OCI-M1 (cell line): ENCODE measurements at places on chromosomes 6 and 20.

DNA sequence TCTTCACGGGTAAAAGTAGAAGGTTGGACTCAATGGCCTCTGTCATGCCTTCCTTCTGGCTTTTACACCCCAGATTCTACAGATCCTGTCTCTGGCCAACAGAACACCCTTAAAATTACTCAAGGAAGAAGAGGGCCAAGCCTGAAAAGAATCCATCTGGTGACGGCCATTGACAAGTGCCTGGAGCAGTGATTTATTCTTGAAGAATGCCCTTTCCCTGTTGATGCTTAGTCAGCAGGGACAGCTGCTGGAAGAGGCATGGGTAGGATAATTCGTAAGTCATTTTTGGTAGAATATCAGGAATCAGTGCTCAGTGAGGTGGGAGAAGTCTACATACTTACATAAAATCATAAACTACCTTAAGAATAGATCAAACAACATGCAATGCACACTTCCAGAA lies 397.9 kb downstream of the SAMD5 start:
- DNase-seq: no peak

GRCh38 chr20:59268870-59269269 lies 31.5 kb upstream of the EDN3 start:
- no peak for DNase-seq

- no peak for DNase-seq
These were observed 168.2 kb downstream of the DLL1 start for GRCh38 chr6:170122651-170123050.

- no peak for DNase-seq
These were observed 13.3 kb upstream of the PTPN1 start for GRCh38 chr20:50496773-50497385.

DNA sequence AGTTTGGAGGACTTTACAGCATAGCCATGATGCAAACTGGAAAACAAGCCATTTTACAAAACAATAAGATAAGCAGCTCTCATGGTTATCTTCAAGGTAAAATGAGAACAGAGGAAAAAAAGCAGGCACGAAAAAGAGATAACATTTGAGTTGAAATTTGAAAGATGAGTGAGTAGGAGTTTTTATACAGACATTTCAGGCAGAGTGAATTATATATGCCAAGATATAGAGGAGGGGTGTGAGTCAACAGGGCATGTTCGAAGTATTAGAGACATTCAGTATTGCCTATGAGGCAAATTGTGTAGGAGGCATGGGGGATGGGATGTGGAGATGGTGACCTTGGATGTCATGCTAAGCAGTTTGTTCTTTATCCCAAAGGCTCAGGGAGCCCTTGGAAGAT lies 240.5 kb upstream of the MAN1A1 start:
- peak; percentile 25 for DNase-seq

DNA sequence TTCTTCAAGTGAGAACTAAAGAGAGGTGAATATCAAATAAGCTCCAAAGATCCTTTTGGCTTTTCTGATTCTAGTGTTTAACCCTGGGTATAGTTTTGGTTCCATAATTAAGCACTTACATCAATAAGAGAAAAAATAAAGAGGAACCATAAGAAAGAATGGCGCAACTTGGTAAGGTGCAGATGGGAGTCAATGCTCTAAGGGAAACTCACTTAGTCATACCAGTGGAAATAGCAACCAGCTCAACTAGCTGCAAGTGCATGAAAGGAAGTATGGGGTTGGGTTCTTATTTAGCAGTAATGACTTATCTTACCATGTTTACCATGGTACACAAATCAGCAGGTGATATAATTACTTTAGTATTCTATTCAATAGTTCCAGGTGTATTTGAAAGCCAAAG lies 296.5 kb upstream of the RUNX2 start:
- peak; percentile 30 for DNase-seq

DNA sequence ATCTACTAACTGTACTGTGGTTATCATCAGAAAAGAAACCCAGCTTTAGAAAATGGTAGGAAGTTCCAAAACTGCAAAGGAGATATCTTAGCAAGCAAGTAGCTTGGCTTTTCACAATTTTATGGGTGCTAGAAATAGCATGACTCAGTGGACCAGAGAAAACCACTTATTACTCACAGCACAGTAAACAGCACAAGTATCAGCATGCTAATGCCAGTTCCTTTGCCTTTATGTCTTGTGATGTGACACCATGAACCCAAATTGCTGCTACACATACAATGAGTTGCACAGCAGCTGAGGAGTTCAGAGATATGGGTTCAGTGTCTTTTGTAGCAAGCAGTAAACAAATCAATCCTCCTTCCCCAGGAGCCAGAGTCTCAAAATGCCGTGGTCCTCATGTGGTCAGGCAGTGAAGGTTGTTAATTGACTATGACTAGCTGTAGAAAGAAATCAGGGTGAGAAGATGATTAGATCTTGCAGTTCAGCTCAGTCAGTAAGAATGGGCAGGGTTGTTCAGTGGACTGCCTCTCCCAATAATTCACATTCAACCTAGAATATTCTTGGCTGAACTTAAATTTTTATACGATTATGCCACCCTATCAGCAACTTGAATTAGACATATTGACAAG lies 73.3 kb downstream of the OPRM1 start:
- no peak for DNase-seq

- no peak for DNase-seq
These were observed 44.1 kb downstream of the PREX1 start for GRCh38 chr20:48783533-48784272.

DNA sequence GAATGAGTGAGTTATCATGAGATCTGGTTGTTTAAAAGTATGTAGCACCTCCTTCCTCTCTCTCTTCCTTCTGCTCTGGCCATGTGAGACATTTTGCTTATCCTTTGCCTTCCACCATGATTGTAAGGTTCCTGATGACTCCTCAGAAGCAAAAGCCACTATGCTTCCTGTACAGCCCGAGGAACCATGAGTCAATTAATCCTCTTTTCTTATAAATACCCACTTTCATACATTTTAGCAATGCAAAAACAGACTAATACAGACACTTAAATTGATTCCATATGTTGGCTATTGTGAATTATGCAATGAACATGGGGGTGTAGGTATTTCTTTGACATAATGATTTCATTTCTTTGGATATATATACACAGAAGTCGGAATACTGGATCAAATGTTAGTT lies 792.8 kb upstream of the EYS start:
- DNase-seq: no peak

DNA sequence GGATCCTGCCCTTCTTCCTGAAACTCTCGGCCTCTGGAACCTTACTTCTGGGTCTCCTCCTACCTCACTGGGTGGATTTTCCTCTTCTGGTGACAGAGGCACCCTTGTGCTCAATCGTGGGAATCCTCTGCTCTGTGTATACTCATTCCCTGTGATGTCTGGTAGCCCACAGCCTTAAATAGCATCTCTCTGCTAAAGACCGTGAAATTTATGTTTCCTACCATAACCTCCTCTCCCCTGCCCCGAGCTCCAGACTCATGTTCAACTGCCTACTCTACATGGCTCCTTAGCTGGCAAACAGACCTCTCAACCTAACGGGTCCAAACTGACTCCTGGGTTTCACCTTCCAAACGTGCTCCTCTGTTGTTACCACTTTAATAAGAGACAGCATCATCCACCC lies 9.9 kb downstream of the MMP9 start:
- DNase-seq: no peak

GRCh38 chr6:131084982-131085381 lies 21.9 kb upstream of the EPB41L2 start:
- DNase-seq: no peak

DNA sequence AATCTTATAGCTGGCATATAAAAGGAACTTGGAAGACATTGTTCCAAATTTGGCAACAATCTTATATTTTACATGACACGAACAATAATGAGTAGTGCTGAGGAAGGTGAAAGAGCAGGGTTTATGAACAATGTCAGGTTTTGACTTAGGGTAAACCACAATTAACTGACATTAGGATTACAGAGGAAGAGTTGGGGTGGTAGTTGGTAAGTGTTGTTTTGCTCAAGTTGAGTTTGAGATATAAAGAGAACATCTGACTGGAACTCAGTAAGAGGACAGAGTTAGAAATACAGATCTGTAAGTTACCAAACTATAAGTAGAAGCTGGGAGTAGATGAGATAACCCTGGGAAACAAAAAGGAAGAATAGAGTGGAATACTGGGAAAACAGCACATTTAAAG lies 15.1 kb downstream of the RTN4IP1 start:
- DNase-seq: no peak

- no peak for DNase-seq
These were observed 135.6 kb upstream of the UST start for GRCh38 chr6:148611213-148611612.

DNA sequence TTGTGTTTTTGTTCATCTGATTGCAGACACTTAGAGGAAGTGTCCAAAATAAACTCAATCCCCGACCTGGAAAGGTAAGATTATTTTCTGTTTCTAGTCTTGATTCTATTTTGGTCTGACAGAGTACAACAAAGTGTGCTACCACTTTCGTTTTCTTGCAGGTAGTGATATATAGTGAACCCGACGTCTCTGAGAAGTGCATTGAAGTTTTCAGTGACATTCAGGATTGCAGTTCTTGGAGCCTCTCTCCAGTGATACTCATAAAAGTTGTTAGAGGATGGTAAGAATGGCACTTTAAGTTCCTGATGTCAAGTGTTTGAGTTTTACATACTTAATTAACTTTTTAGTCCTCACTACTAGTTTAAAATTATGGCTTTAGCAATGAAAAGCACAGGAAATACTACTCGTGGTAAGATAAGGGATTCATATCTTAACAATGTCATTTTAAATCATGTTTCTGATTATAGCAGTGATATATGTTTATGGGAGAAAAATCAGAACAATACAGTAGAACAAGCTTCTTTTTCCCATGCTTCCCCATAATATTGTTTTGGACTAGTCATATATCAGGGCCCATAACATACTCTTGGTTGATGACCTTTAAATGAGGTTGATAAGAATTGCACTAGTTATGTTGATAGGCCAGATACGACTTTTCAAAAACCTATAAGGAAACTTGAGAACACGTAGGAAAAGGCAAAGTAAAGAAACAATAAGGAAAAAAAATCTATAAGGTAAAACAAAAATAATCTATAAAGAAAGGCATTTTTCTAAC lies 104.0 kb downstream of the RTN4IP1 start:
- peak; percentile 49 for DNase-seq

GRCh38 chr6:43009124-43009523 lies 4.6 kb downstream of the MEA1 start:
- peak; percentile 55 for DNase-seq

- DNase-seq: no peak
These were observed 195.2 kb upstream of the SLC24A3 start for GRCh38 chr20:19017104-19017690.

DNA sequence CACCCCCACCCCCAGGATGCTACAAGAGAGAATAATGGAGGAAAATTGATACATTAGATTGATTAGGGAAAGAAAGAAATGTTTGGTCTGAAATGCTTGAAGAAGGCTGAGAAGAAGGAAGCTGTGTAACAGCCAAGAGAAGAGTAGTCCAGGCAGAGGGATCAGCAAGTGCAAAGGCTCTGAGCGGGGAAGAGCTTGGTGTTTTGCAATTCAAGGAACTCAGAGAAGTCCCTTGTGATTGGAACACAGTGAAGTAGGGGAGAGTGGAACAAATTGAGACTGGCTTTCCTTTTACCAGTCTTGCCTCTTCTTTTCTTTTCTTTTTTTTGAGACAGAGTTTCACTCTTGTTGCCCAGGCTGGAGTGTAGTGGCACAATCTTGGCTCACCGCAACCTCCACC lies 76.6 kb upstream of the CHD6 start:
- peak; percentile 2 for DNase-seq

DNA sequence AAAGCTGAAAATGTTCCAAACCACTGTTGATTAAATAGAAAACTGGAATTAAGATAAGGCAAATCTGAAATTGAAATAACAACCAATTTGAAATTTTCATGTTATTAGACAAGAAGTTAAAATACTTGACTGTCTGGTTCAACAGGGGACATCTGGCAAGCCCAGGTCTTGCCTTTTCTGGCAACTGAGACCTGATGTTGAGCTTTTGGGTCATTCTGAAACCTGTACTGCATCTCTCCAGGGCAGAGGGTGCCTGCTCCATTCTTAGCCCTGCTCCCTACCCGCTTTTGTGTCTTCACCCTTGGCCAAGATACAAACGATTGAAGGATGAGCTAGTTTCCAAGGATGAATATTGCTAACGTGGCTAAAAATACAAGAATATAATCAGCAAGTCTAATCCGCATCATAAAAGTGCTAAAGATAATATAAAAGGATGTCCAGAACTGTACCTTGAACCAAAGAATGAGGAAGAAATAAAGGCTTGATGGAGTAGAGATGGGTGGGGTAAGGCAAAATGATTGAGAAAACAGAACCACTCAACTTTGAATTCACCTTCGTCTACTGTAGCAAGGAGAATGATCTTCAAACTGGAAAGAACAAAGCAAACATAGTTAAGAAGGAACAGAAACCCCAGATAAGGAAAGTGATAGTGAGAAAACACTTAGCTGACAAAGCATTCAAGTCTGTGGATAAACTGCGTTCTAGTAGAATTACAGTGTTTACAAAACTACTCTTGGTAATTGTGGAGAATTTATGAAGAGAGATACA lies 109.8 kb upstream of the MAN1A1 start:
- no peak for DNase-seq

DNA sequence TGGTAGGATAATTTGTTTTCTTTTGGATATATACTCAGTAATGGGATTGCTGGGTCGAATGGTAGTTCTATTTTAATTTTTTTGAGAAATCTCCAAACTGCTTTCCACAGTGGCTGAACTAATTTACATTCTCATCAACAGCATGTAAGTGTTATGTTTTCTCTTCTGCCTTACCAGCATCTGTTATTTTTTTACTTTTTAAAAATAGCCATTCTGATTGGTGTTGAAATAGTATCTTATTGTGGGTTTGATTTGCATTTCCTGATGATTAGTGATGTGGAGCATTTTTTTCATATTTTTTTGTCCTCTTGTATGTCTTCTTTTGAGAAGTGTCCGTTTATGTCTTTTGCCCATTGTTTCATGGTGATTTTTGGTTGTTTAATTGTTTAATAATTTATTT lies 11.9 kb downstream of the HINT3 start:
- DNase-seq: no peak

GRCh38 chr6:36818756-36819155 lies 20.5 kb downstream of the CPNE5 start:
- no peak for DNase-seq

- no peak for DNase-seq
These were observed 52.2 kb upstream of the FNDC1 start for GRCh38 chr6:159117046-159117445.

DNA sequence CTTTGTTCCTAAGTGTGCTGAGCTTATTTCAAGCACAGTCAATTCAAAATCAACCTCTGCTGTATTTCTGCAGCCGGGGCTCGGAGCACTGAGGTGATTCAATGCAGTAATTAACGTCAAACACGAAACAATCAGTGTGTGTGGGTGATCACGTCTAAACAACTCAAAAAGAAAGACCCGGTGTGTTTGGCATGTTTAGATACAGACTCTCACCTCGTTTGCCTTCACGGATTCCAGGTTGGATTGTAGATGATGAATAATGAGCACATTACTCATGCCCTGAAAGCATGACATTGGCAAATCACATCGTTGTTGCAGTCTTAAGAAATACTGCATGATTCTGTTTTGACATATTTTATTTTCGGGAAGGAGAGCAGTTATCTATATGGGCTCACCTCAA lies 231.0 kb downstream of the QKI start:
- DNase-seq: no peak
